Tibial nerve (tissue), 4 donors: ENCODE measurements at places on chromosomes 7 and 10. TPM values are rescaled to one million over a fixed set of nuclear protein-coding genes. Genes with fewer than 3 reads are reported as not detected.

The ADRB1 gene
- total RNA-seq = 1.3 TPM

GRCh38 chr7:3133811-3134385 lies 90.2 kb upstream of the CARD11 start:
- no peak for DNase-seq

DNA sequence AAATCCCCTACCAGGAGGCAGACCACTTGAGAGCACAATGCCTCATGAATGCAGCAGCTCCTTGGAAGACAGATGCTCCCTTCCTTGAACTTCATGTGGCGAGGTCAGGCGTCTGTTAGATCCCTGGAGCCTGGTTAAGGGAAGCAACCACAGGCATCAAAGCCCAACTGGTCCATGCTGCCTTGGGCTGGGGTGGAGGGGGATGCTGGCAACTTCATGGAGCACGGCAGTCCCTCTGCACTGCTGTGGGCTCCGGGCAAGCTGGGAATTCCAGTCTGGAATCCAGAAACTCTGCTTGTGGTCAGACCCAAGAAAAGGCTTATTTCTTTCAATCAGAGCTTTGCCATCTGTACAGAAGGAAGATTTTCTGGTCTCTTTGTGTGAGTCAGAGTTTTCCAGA lies 130.4 kb downstream of the PFKFB3 start:
- no peak for DNase-seq

GRCh38 chr10:62183442-62183841 lies 85.2 kb downstream of the RTKN2 start:
- no peak for DNase-seq

The CYP3A7 gene
- total RNA-seq = not detected

DNA sequence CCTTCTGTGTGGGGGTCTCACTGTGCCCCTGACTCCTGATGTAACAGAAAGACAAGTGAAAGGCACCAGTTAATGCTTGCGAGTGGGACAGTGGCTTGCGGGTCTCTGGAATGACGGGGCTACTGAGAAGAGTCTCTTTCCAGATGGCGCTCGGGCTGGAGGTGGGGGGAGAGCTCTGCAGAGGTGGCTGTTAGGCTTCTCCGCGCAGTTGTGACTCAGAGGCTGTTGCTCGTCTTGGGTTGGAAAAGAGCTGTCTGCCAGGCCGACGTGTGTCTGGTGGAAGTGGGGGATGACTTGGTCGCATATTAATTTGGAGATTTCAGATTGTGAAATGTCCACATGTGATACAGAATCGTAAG lies 27.9 kb upstream of the SH2B2 start:
- no peak for DNase-seq

GRCh38 chr7:2312267-2312929 lies 1.8 kb downstream of the SNX8 start:
- no peak for DNase-seq

- no peak for DNase-seq
Measured at GRCh38 chr7:16916738-16917137, 35.0 kb upstream of the AGR3 start.

- DNase-seq = no peak
Measured at GRCh38 chr10:49112851-49113250, 2.5 kb downstream of the VSTM4 start.

GRCh38 chr10:13000431-13000830 lies 1.1 kb downstream of the CCDC3 start:
- DNase-seq = peak; percentile 17

DNA sequence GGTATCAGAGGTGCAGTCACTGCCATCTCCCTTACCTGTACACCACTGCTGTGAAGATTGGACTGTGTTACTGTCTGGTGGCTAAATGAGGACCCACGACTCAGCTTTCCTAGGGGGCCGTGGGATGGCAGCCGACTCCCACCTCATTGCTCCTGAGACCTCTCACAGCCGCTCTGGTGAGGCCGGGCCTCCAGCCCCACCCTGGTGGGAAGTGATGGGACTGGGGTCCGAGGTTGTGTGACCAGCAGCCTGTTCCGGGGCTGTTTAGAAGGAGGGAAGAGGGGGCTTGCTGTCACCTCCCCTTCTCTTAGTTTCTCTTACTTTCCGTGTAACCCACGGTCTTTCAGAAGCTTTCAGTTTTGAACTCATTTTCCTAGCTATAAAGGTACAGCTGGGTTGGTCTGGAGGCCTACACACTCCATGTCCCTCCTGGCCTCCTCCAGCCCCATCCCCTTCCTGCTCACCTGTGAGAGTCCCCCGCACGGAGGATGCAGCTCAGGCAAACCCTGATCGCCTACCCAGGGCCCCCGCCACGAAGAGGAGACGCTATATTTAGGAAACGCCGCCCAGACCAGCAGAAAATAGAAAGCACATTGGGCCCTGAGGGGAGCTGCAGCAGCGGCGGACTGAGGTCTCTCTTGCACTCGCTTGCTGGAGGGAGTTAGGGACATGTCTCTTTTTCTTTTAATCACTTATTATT lies 4.6 kb downstream of the EMX2 start:
- DNase-seq = no peak

DNA sequence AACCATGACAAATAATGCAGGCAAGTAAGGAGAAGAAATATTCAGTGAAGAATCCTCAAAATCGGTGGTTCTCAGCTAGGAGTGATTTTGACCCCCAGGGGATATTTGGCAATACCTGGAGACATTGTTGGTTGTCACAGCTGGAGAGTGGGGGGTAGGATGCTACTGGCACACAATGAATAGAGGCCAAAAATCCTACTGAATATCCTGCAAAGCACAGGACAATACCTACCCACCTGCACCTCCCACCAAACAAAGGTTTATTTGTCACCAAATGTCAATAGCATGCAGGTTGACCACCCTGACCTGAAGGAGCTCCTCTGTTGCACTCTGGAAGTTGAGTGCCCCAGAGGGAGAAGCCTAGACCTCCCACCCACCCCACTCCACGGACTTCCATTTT lies 1028.6 kb downstream of the CNTNAP2 start:
- no peak for DNase-seq

GRCh38 chr10:12854988-12855387 lies 146.5 kb downstream of the CCDC3 start:
- no peak for DNase-seq

- no peak for DNase-seq
Measured at GRCh38 chr7:155580367-155580766, 34.0 kb upstream of the CNPY1 start.

GRCh38 chr7:18402488-18403183 lies 92.9 kb upstream of the HDAC9 start:
- DNase-seq = no peak

GRCh38 chr10:103265717-103266329 lies 11.1 kb upstream of the INA start:
- peak; percentile 65 for DNase-seq

The HOXA11 gene
- 5.0 TPM for total RNA-seq

The ANK3 gene
- 128 TPM for total RNA-seq

DNA sequence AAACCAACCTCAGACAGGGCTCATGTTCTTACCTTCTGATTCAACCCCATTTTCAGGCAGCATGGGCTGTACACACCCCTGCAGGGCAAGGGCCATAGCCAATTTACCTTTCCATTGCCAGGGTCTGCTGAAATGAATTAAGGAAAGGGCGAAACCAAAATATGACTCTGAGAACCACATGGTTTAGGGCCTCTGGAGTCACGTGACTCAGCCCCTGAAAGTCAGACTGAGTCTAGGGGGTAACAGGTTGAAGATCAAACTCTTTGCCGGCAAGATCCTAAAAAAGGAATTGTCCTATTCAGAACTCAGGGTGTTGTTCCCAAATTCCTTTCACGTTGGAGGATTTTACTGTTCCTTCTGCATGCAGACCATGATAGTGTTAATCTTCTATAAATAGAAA lies 118.9 kb downstream of the RAB11FIP2 start:
- no peak for DNase-seq

DNA sequence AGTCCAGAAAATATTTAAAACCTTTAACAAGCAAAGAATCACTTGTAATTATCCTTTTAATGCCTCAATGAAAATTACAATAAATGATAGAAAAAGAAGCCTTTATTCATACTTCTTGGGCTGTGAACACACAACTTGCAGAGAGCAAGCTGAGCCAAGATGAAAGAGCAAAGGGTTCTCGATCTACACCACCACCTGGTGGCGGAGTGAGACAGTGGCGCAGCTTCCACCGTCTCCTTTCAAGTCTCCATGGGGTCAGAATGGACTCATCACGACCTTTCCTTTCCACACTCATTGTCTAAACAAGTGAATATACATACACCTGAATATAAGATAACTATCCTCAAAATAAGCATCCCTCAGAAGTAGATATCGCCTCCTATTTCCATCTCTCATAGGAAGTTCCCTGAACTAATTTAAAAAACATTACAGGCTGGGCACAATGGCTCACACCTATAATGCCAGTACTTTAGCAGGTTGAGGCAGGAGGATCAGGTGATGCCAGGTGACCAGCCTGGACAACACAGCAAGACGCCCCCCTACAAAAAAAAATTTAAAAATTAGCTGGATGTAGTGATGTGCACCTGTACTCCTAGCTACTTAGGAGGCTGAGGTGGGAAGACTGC lies 40.7 kb downstream of the ATE1 start:
- peak; percentile 20 for DNase-seq

GRCh38 chr7:24059775-24060174 lies 224.2 kb upstream of the NPY start:
- no peak for DNase-seq

DNA sequence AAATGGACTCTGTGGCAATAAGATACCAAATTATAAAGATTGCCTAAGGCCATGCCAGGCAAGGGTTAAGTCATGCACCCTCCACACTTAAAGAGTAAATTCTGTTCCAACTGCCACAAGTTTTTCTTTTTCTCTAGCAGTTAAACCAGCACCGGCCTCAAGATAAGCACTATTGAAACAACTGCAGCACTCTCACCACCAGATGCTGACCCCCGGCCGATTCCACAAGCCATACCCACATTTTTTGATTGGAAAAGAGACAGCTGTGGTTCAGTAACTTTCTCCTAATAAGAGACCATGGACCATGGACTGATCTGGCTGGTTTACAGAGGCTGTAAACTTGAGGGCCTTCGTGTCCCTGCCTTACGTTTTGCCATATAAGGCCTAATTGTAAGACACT lies 44.9 kb downstream of the GRM8 start:
- no peak for DNase-seq

The GALNT17 gene
- 69.5 TPM for total RNA-seq

- DNase-seq = no peak
Measured at GRCh38 chr10:29643771-29644501, 9.2 kb upstream of the SVIL start.

The SEMA3A gene
- 9.0 TPM for total RNA-seq

GRCh38 chr10:33735464-33735923 lies 401.0 kb upstream of the NRP1 start:
- DNase-seq = no peak

The ANKRD30A gene
- under 0.01 TPM for total RNA-seq

The KCP gene
- total RNA-seq = 0.21 TPM

GRCh38 chr10:119095640-119096039 lies 8.3 kb upstream of the DENND10 start:
- no peak for DNase-seq

The CYP2C19 gene
- not detected for total RNA-seq

The NANOS1 gene
- 7.3 TPM for total RNA-seq

The EPHA1 gene
- total RNA-seq = not detected

DNA sequence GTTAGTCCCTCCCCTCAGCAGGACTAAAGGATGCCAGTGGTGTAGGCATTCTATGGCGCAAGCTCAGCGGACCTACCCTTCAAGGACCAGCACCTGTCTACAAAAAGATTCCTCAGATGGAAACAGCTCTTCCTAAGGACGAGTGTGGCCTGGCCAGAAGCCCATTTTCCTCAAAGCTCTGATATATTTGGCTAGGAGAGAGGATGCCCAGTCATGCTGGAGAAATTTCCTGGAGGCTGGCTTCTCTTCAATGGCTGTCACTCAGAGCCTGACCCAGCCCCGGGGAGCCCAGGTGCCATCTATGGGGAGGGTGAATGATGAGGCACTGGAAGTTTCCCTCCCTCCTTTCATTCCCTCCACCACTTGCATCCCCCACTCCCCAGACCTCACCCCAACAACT lies 111.5 kb downstream of the PLXNA4 start:
- no peak for DNase-seq
